ENCODE measurements at places on chromosomes 6 and 20.

GRCh38 chr6:158058171-158058651 is 76.5 kb downstream of the SYNJ2 start:
- no peaks in the 10 kb centered on the region for H3K27me3 ChIP-seq
- no peaks in the 10 kb centered on the region for H3K4me1 ChIP-seq
- H3K4me3 ChIP-seq, result no peak overlapping the region
- DNase-seq, result no peak
- H3K27ac ChIP-seq, result no peak overlapping the region

DNA sequence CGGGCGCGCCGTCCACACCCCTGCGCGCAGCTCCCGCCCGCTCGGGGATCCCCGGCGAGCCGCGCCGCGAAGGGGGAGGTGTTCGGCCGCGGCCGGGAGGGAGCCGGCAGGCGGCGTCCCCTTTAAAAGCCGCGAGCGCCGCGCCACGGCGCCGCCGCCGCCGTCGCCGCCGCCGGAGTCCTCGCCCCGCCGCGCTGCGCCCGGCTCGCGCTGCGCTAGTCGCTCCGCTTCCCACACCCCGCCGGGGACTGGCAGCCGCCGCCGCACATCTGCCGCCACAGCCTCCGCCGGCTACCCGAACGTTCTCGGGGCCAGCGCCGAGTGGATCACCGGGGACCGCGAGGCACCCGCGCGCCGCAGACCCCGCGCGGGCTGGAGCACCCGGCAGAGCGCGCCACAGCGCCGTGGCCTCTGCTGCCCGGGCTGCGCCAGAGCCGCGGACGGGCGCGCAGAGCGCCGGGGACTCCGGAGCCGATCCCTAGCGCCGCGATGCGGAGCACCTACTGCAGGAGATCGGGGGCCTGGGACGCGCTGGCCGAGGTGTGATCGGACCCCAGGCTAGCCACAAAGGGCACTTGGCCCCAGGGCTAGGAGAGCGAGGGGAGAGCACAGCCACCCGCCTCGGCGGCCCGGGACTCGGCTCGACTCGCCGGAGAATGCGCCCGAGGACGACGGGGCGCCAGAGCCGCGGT is at the start of gene BMP2:
TSS of gene BMP2 (plus strand) at position 151 of the 692 bp plus-strand sequence. CDS start 2,441 bp downstream, outside the sequence.
- no peak within 1 kb of the TSS for H3K27ac ChIP-seq
- H3K27me3 ChIP-seq, result peaks cover 50% of the 10 kb centered on the region
- no peaks in the 10 kb centered on the region for H3K36me3 ChIP-seq
- DNase-seq, result peak; percentile 87
- peaks cover 24% of the 10 kb centered on the region for H3K4me1 ChIP-seq
- peak within 1 kb of the TSS; percentile 92 for H3K4me3 ChIP-seq

DNA sequence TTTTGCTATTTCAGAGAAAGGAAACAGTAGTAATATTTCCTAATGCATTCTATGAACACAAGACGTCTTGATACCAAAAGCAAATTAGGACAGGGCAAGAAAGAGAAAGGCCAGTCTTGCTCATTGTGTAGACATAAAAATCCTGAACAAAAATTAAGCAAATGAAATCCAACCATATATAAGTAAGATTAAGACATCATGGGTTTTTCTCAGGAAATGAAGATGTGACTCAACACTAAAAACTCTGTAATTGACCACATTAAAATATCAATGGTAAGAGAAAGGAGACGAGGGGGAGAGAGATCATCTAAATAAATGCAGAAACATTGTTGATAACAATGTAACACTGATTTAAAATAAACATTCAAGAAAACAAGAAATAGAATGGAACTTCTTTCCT is 205.4 kb downstream of the SOD2 start:
- H3K36me3 ChIP-seq, result no peaks in the 10 kb centered on the region
- H3K4me3 ChIP-seq, result no peak overlapping the region
- no peak for DNase-seq
- no peaks in the 10 kb centered on the region for H3K4me1 ChIP-seq
- H3K27me3 ChIP-seq, result no peaks in the 10 kb centered on the region
- no peak overlapping the region for H3K27ac ChIP-seq

DNA sequence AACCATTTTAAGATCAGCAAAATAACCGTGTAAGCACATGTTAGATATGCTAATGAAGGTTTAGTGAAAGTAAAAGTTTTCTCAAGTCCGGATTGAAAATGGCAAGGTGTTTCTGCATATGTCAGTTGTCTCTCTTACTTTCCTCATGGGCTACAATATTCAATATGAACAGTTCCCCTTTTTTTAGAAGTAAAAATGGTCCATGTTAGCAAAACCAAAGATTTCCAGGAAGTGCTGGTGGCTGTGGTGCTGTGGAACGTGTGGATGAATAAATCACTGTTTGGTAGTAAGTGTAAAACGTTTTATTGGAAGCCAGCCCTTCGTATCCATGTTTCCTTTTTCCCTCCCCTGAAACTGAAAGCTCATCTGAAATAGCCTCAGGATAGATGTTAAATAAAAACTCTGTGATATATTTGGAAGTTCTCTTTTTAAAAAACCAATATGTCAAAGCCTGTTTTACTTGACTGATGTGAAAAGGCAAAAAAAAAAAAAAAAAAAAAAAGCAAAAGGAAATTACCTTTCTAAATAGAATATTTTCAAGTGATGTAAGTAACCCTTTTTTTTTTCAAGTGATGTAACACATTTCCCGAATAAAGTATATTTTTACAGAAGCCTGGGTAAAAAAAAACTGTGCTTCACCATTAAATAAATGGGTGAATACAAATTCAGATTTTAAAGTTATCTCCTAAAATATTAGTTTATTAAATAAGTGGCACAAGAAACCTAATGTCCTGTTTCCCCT is 41.9 kb downstream of the PLEKHG1 start:
- H3K27ac ChIP-seq, result no peak overlapping the region
- H3K4me1 ChIP-seq, result no peaks in the 10 kb centered on the region

DNA sequence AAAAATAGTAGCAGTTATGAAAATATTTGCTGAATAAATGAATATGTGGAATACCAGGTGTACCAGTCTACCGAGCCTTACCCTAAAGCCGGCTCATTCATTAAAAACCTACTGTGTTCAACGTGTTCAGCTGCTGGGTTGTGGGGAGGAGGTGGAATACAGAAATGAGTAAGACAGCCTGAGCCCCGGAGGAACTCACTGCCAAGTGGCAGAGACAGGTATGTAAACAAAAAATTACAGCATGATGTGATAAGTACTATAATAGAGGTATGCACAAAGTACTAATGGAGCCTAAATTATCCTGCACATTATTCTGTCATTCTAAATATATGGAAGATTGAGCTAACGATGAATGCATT is 6.8 kb upstream of the ADTRP start:
- no peak overlapping the region for H3K4me3 ChIP-seq
- no peak for DNase-seq
- H3K36me3 ChIP-seq, result peaks cover 4% of the 10 kb centered on the region
- H3K4me1 ChIP-seq, result no peaks in the 10 kb centered on the region

GRCh38 chr20:38337561-38338140 is 8.6 kb upstream of the LBP start:
- no peaks in the 10 kb centered on the region for H3K36me3 ChIP-seq
- peaks cover 24% of the 10 kb centered on the region for H3K4me1 ChIP-seq
- H3K27ac ChIP-seq, result no peak overlapping the region
- no peak overlapping the region for H3K4me3 ChIP-seq
- peak; percentile 89 for DNase-seq

DNA sequence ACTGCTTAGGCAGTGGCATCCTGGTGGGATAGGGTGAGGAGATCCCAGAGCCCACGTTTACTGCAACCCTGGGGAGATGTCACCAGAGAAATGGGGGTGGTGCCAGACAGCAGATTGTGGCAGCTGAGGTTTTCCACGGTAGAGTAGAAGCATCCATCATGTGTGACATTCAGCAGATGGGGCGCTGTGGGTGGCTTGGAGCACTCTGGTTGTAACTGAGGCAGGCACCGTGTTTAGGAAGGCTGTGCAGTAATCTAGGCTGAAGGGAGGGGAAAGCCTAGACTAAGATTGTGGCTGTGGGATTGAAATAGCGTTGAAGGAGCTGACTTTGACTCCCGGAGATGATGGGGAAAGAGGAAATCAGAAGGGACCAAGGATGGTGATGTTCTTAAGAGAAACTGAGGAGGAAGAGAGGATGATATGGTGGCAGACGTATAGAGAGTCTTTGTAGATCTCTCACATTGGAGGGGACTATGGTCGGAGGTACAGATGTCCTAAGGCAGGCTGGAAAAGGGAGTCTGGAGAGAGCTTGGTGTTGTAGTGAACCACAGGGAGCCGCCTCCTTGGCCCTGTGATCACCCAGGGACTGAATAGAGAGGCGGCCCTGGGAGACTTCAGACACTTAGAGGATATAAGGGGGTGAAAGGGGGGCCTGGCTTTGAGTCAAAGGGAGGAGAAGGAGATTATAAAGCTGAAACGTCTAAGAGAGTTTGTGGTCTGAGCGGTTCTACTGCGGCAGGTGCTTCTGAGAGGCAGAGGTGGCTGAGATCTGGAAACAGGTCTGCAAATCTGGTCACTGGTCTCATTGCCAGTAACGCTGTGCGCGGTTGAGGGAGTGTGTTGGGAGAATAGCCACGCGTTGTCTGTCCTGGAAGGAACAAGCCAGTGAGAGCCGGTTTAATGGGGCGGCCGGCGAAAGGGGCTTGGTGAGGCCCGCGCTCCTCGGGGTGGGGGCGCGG is 792 bp upstream of the MICA start:
- H3K27me3 ChIP-seq, result peaks cover 34% of the 10 kb centered on the region
- H3K4me1 ChIP-seq, result peaks cover 14% of the 10 kb centered on the region
- H3K4me3 ChIP-seq, result peak overlapping the region; percentile 83
- no peak overlapping the region for H3K27ac ChIP-seq
- H3K36me3 ChIP-seq, result no peaks in the 10 kb centered on the region

GRCh38 chr6:122649701-122650100 is 39.5 kb downstream of the PKIB start:
- H3K36me3 ChIP-seq, result no peaks in the 10 kb centered on the region
- H3K4me3 ChIP-seq, result no peak overlapping the region
- no peak overlapping the region for H3K27ac ChIP-seq

DNA sequence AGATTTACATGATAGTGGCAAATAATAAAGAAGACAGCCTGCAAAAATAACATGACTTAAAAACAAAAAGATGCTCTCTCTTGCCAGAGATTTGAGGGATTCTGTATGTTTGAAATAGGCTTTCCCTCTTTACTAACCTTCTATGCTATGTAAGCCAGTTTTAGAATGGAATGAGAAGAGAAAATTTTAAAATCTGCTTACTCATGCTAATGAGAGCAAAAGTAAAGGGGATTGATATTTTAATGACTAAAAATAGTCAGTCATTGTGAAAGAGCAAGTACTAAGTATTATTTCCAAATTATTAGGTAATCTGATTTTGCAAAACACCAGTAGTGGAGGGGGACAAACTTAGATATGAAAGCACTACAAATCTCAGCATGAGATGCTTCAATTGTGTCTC is 563.3 kb upstream of the ADGRB3 start:
- H3K27me3 ChIP-seq, result no peaks in the 10 kb centered on the region
- H3K4me1 ChIP-seq, result peaks cover 9% of the 10 kb centered on the region
- DNase-seq, result no peak
- H3K4me3 ChIP-seq, result no peak overlapping the region
- H3K27ac ChIP-seq, result no peak overlapping the region
- H3K36me3 ChIP-seq, result no peaks in the 10 kb centered on the region

DNA sequence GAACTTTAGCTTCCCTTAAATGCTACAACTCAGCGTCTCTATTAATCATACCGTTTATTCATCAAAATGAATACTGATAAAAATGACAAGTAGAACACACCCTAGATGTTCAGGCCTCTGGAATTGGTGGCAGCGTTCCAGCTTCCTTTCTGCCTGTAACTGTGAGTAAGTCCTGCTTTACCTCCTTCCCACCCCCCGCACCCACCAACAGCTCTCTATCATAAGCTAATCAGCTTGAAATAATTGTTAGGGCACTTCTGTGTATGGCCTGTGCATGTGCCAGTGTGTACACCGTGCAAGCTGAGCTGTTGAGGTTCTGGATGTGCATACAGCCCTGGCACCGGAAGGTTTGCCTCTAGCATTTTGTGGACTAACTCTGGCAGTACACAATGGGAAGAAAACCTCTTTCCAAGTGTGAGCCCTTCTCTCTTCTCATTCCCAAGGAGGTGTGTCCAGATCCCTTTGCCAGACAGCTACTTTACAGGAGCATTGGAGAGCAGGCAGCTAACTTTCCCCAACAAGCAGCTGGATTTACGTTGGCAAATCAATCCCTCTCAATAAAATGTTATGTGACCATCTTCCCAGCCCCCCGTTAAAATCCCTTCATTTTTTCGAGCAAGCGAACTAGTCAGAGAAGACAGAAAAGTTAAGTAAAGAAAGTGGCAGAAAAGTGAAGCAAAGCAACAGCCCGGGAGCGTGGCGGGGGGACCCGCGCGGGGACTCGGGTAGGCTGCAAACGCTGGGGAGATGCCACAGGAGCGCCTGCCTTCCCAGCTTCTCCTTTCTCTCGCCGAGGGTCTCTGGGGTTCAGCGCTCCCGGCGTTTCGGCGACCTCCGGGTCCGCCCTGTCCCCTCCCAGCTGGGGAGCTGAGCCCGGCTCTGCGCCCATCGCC is 803 bp upstream of the ADGRG6 start:
- peaks cover 45% of the 10 kb centered on the region for H3K27me3 ChIP-seq
- DNase-seq, result peak; percentile 34
- no peaks in the 10 kb centered on the region for H3K4me1 ChIP-seq
- peak overlapping the region; percentile 79 for H3K4me3 ChIP-seq
- H3K36me3 ChIP-seq, result no peaks in the 10 kb centered on the region
- H3K27ac ChIP-seq, result no peak overlapping the region

DNA sequence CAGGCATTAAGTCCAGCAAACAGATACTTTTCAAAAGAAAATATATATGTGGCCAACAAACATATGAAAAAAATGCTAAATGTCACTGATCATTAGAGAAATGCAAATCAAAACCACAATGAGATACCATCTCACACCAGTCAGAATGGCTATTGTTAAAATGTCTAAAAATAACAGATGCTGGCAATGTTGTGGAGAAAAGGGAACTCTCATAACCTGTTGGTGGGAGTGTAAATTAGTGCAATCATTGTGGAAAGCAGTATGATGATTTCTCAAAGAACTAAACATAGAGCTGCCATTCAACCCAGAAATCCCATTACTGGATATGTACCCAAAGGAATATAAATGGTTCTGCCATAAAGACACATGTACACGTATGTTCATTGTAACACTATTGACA is 20.6 kb downstream of the KCNQ5 start:
- H3K4me3 ChIP-seq, result no peak overlapping the region
- H3K4me1 ChIP-seq, result no peaks in the 10 kb centered on the region

GRCh38 chr6:52010806-52011205 is 76.6 kb downstream of the PKHD1 start:
- no peaks in the 10 kb centered on the region for H3K27me3 ChIP-seq
- no peak for DNase-seq
- no peaks in the 10 kb centered on the region for H3K4me1 ChIP-seq
- H3K4me3 ChIP-seq, result no peak overlapping the region
- no peaks in the 10 kb centered on the region for H3K36me3 ChIP-seq

GRCh38 chr6:110566346-110567125 is 90.1 kb upstream of the SLC22A16 start:
- no peak overlapping the region for H3K27ac ChIP-seq
- H3K4me3 ChIP-seq, result no peak overlapping the region
- no peaks in the 10 kb centered on the region for H3K36me3 ChIP-seq
- DNase-seq, result no peak

DNA sequence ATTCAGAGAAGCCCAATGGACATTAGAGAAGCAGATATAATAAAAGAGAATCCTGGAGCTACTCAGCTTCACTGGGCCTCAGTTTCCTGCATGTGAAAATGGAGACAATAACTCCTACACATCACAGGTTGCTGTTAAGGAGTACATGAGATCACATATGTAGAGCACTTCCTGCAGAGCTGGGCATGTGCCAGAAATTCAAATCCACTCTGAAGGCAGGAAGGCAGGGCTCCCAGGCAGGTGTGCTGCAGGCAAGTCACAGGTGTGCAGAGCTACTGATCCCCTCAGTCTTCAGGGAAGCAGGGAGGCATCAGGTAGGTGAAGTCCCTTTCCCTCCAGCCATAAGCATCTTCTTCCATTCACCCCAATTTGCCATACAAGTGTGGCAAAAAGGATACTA is 48.0 kb downstream of the DST start:
- no peak overlapping the region for H3K4me3 ChIP-seq
- no peak overlapping the region for H3K27ac ChIP-seq
- DNase-seq, result no peak
- H3K4me1 ChIP-seq, result no peaks in the 10 kb centered on the region
- H3K36me3 ChIP-seq, result peaks cover 47% of the 10 kb centered on the region

Measured in neural progenitor cell (in vitro differentiated cells).